ENCODE measurements at places on chromosomes 5 and 9.

DNA sequence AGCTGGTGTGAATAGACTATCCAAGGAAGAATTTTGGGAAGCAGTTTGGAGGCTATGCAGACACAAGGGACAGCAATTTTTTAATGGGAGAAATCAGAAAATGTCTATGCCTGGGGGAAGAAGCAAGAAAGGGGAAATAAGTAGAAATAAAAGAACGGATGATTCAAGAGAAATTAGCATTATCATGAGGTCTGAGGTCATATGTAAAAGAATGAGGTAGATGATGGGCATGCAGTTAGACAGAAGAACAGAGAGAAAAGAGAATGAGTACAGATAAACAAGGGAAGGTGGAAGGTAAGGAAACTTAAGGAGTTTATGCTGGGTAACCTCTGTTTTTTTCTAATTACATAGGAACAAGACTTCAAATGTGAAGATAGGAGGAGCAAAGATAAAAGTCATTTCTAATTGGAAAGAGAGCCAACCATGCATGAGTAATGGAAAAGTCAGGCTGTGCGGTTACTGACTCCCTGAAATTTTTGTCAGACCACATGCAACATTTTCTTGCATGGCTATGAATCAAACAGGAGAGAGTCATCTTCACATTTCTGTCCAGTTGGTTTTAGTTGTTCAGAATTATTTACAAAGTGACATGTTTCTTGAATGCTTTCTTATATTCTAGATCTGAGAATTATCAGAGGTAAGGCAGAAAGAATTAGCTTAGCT is 101.0 kb upstream of the PIK3R1 start:
- DNase-seq: peak; percentile 78

GRCh38 chr5:77282337-77283027 is 72.0 kb downstream of the PDE8B start:
- peak; percentile 79 for DNase-seq

- peak; percentile 21 for DNase-seq
Measured at GRCh38 chr9:23825700-23826099, 340 bp downstream of the ELAVL2 start.

GRCh38 chr9:15211160-15211814 is 95.7 kb downstream of the TTC39B start:
- peak; percentile 84 for DNase-seq

DNA sequence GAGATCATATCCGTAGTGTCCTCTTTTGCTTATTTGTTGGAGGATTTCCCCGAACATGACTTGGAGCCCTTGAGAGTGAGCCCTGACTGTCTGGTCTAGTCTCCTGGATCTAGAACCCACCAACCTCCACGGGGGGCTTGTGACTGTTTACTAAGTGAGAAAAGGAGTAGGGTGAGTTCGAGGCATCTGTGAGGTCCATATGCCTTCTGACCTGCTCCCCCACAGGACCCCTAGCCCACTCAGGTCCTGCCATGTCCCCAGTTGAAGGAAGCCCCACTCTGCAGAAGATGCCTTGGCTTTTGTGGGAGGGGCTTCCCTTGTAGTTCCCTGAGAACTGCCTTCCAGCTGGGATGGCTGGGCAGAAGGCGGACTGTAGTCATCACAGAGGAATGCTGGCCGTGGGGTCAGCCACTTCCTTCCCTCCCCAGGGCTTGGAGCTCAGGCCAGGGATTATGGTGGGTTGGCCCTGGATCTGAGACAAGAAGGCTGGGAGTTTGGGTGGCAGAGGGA is 7.0 kb upstream of the IRF1 start:
- DNase-seq: peak; percentile 90

- no peak for DNase-seq
Measured at GRCh38 chr5:142491270-142491669, 166.4 kb upstream of the SPRY4 start.

DNA sequence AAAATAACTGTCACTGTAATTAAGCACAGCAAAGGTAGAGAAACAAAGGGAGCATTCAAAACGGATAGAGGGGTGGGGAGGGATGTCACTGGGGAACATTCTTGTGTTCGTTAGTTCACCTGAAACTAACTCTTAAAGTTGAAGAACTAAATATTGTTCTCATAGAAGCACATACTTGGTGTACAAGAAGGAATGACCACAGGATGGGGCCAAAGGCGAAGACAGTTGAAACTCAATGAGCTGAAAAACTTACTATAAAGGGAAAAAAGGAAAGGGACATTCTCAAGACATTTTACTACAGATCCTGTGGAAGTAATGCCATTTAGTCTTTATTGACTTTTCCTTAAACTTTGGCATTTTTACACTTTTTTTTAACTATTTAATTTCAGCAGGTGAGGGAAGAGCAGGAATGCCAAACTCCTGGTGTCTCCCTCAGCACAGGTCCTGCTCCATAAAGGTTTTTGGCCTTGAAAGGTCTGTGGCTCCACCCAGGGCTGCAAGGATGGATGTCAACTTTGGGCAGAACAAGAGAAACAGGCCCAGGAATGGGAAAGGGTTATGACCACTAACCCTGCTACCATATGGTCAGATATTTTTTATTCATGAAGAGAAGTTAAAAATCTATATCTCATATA is 197.6 kb upstream of the RASA1 start:
- DNase-seq: peak; percentile 77

DNA sequence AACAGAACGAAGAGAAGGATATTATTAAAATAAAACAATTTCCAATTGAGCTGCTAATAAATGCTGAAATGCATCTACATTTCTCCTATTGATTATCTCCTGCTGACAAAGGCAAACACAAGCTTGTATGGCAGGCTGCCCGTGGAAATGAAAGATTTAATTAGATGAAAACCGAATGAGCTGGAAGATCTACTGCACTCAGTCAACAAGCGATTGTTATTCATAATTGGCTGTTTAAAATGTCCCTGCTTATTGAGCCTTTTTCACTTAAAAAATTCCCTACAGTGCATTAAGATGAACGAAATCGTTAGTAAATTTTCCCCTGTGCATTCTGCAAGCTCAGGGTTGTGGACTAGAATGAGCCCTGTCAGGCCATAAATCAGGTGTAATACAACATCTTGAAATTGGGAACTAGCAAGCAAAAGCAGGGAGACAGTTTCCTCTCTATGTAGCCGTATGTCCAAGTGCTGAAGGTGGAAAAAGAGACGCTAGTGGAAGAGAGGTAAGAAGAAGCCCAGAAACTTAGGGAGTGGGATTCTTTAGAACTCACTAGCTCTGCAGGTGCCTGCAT is 28.5 kb upstream of the KIF4B start:
- DNase-seq: no peak
